Testis (tissue), 5 donors: ENCODE measurements at places on chromosomes 5 and 9. TPM values are rescaled to one million over a fixed set of nuclear protein-coding genes. Genes with fewer than 3 reads are reported as not detected.

Gene ADCY2
- 10.5 TPM for polyA plus RNA-seq

Gene RGS3
- 84.8 TPM for polyA plus RNA-seq

Gene ENC1
- 28.3 TPM for polyA plus RNA-seq

Gene FOXD4L6
- polyA plus RNA-seq = not detected

Gene GADD45G
- polyA plus RNA-seq = 29.1 TPM

Gene MEF2C
- polyA plus RNA-seq = 18.3 TPM

Gene PCDHGA5
- polyA plus RNA-seq = 1.5 TPM

Gene KLHL9
- 12.7 TPM for polyA plus RNA-seq

Gene PDE6A
- polyA plus RNA-seq = 2.9 TPM

Gene QSOX2
- polyA plus RNA-seq = 22.6 TPM

Gene PRRX2
- 15.3 TPM for polyA plus RNA-seq

Gene PLPP7
- 8.6 TPM for polyA plus RNA-seq

Gene AIF1L
- polyA plus RNA-seq = 24.6 TPM

Gene GNA14
- polyA plus RNA-seq = 4.4 TPM

Gene LCN6
- polyA plus RNA-seq = 7.8 TPM

Gene POU5F2
- 5.2 TPM for polyA plus RNA-seq

Gene IFNE
- not detected for polyA plus RNA-seq
